ENCODE measurements at places on chromosomes 5 and 9.

DNA sequence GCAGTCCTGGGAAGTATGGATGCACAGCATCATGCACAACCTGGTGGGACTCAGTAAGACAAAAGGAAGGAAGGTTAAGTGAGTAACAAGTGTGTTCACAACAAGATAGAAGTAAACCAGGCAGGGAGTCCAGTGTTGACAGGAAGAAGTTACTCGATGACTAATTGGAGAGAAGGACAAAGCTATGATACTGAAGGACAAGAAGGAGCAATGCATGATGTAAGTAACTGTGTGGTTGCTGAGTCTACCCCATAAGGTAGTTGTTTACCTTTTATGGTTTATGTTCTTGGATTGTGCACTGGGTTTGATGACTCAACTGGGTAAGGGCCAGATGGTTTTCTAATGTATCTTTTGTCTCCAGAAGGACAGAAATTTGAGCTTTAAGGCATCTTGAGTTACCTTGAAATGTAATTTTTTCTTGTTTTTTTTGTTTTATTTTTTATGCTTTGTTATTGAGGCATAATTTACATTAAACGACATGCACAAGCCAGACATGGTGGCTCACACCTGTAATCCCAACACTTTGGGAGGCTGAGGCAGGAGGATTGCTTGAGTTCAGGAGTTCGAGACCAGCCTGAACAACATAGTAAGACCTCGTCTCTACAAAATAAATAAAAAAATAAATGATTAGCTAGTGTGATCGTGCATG, 89.2 kb upstream of the CAST start:
- DNase-seq = no peak

- DNase-seq = no peak
These were observed 136.7 kb downstream of the CD180 start for GRCh38 chr5:67059744-67060490.

GRCh38 chr9:137241490-137242268, 592 bp downstream of the TUBB4B start:
- peak; percentile 38 for DNase-seq

DNA sequence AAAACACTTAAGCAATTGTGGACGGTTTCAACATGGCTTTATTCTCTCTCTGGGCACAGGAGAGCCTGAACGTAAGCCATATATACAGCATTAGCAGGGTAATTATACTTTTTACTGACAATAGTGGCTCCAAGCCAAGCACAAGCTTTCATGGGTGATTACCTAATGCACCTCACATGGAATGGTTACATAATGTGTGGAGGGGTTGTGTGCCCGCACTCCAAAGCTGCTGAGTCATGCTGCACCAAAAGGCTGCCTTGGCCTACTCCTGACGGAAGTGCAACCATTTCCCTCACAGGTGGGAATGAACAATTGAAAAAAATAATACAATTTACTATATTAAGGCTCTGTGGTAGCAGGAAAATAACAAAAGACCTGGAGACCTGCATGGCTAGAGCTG, 86.5 kb upstream of the ATP10B start:
- peak; percentile 26 for DNase-seq

GRCh38 chr9:6460189-6460768, 47.3 kb downstream of the UHRF2 start:
- no peak for DNase-seq

GRCh38 chr9:74478606-74479005, 18.5 kb upstream of the RORB start:
- no peak for DNase-seq

DNA sequence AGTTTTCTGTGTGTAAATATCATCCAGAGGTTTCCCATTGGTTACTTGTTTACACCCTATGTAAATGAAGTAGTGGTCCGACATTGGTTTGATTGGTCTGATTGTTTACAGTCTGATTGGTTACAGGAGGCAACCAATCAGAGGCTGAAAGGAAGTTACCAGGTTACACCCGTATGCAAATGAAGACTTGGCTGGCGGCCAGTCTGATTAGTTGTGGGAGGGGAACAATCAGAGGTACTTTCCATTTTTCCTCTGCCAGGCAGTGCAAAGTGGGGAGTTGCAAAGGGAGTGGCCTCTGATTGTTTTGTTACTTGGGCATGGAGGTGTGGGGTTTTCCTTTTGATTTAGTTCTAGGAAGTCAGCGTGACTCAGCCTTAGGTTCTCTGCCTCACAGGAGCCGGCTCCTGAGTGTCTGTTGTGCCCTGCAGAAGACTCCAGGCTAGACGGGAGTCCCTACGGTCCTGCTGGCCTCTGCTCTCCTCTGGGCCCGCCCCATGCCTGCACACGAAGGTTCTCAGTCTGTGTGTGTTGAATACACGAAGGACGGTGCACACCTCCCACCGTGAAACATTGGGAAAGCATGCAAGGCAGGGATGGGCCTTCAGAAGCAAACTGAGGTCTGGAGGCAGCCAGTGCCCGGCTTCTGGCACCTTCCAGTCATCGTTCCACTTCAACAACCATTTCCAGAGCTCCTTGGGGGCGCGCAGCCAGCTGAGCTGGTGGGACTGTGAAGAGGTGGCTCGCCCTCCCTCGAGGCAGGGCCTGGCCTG, 42.9 kb downstream of the OLFM1 start:
- DNase-seq = no peak

- DNase-seq = peak; percentile 78
These were observed 3.5 kb upstream of the RNF20 start for GRCh38 chr9:101530076-101530711.

DNA sequence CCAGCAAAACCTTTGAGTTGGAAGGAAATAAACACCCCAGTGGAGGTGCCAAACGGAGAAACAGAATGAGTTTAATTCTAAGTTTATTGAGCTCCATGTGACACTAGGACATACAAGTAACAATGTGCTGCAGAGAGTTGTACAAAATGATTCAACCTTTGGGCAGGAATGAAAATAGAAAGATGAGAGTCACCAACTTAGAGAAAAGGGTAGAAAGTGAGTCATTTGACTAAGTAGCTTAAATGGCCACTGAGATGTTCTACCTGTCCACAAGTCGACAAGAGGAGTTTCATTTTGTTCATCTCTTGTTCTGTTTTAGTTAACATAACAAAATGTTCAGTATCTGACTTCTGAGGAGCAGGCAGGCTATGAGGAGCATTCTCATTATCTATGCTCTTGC, 284.7 kb downstream of the NR2F1-AS1 start:
- no peak for DNase-seq

DNA sequence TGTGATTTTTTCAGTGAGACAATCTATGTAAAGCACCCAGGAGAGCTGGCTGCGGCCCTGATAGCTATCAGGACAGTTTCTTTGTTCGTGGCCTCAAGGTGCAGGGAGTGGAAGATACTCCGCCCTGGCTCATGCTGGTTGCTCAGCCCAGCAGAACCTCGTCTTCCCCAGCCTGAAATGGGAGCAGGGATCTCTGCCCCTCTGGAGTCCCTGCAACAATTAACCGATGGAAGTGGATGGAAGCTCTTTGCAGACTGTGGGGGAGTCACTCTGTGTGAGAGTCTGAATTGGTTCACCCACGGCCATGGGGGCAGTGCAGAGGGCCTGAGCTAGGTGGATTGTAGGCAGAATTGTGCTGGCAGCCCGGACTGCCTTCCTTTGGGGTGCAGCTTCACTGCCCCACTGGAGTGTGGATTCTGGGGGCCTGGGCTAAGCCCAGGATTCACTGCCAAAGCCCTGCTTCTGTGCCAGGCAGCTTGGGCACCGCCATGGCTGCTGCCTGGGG, 2.8 kb downstream of the AIF1L start:
- DNase-seq = no peak

- peak; percentile 96 for DNase-seq
These were observed 1.0 kb upstream of the MCC start for GRCh38 chr5:113489299-113489698.

DNA sequence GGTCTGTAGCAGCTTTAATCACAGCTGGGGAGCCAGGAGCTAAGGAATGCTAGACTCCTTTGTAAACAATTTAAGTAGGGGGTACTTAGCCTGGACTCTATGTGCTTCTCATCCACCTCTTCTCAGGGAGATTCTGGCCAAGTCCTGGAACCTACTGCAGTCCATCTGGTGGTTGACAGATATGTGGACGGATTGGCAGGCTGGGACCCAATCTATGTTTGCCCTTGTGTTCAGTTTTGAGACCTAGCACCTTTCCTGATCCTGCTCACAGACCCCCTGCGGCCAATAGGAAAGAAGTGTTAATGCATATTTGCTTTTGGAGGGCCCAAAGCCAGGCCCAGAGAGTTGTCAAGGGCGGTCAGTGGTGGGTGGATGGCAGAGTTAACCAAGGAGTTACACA, 6.4 kb downstream of the SLC22A5 start:
- no peak for DNase-seq

- DNase-seq = peak; percentile 22
These were observed 51.5 kb upstream of the ADAMTSL1 start for GRCh38 chr9:18422296-18423036.

- DNase-seq = no peak
These were observed 68.9 kb upstream of the EFNA5 start for GRCh38 chr5:107739661-107740060.

DNA sequence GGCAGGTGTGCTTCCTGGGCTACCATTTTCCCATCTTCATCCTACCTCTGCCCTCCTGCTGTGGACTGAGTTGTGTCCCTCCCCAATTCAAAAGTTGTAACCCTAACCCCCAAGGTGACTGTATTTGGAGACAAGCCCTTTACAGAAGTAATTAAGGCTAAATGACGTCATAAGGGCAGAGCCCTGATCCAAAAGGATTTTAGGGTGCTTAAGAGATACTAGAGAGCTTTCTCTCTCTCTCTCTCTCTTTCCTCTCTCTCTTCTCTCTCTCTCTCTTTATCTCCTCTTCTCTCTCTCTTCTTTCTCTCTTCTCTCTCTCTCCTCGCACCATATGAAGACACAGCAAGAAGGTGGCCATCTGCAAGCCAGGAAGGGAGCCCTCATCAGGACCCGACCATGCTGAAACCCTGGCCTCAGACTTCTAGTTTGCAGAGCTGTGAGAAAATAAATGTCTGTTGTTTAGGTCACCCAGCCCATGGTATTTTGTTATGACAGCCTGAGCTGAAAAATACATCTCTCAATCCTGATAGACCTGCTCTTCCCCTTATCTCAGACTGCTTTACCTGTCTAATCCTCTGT, 36.0 kb upstream of the TEX48 start:
- DNase-seq = no peak

GRCh38 chr5:58683567-58683966, 100.7 kb downstream of the RAB3C start:
- DNase-seq = no peak

- no peak for DNase-seq
These were observed 47.7 kb upstream of the MTAP start for GRCh38 chr9:21754741-21755140.

DNA sequence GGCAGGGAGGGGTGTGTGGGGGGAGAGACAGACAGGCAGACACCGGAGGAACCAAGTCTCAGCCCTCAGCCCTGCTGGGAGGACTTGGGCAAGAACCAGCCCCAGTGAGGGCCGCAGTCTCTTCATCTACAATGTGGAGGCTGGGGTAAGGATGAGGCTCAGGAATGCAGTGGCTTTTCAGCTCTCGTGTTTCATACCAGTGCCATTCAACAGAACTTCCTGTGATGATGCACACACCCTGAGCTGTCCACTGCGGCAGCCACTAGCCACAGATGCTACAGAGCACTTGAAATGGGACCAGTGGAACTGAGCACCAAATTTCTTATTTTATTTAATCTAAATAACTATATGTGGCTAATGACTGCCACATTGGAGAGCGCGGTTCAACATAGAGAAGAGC, 10.7 kb downstream of the CAMK2A start:
- DNase-seq = no peak

DNA sequence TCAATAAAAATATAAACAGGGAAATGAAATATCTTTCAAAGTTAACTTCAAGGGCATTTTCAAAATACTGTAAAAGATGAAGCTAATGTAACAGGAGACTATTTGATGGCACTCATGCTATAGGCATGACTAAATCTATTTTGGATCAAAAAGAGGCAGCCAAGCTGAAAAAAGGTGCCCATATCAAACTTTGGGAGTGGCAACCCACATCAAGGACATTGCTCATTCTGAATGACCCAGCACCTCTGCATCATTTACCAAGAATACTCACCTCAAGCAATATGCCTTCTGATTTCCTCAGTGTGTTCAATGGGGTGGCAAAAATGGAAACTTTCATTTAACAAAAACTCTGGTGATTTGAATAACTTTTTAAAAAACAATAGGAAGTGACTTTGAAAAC, 853.3 kb downstream of the TLE1 start:
- DNase-seq = no peak

DNA sequence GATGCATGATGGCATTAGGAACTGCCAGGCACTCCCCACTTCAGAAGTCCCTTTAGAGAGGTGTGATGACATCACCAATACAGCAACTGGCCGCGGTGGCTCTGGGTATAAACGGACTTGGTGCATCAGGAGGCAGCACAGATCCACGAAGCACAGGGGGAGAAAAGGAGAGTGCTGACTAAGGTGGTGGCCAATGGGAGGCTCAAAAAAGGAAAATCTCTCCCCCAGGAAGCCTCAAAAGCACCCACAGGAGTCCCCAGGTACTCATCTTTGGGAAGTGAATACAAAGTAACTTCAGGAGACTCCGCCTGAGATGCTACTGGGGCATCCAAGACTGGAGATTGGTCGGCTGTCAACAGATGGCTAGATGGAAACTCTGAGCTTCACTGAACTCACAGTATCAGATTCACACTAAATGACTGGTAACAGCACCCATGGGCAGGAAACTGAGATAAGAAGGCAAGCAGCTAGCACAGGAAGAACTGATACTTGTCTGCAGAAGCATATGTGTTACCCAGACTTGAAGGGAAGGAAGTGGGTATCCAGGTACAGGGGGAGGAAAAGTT, 7.6 kb downstream of the TTC39B start:
- no peak for DNase-seq

- DNase-seq = no peak
These were observed 264.0 kb upstream of the TRIM32 start for GRCh38 chr9:116423149-116423548.

DNA sequence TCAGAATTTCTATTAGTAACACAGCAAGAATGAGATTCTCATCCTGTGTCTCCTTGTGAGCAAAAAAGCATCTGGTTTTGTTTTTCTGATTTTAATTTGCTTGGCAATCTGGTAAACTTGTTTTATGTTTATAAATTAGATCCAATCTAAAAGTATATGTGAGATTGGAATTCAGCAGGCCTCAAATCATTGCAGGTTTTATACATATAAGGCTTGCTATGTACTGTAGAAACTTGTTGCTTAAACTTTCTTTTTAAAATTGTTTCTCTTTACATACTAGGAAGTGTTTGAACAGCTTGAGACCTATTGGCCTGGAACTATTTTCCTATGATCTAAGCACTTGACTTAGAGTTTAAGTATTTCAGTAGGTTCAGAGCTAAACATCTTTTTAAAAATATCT, 1037.8 kb downstream of the NR2F1-AS1 start:
- DNase-seq = no peak

DNA sequence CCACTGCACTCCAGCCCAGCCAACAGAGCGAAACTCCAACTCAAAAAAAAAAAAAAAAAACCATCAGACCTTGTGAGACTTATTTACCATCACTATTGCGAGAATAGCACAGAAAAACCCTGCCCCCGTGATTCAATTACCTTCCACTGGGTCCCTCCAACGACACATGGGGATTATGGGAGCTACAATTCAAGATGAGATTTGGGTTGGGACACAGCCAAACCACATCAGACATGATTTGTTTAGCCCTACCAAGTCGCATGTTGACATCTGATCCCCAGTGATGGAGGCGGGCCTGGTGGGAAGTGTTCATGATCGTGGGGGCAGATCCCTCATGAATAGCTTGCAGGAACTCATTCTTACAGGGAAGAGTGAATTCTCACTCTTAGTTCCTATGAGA, 26.6 kb downstream of the MYO10 start:
- no peak for DNase-seq

GRCh38 chr5:149320791-149321330, 24.4 kb upstream of the GRPEL2 start:
- no peak for DNase-seq

All from MV-4-11 (cell line).